ENCODE measurements at places on chromosomes 2 and 18. TPM values are rescaled to one million over a fixed set of nuclear protein-coding genes. Genes with fewer than 3 reads are reported as not detected.

RIT2 gene
- not detected for total RNA-seq

DNA sequence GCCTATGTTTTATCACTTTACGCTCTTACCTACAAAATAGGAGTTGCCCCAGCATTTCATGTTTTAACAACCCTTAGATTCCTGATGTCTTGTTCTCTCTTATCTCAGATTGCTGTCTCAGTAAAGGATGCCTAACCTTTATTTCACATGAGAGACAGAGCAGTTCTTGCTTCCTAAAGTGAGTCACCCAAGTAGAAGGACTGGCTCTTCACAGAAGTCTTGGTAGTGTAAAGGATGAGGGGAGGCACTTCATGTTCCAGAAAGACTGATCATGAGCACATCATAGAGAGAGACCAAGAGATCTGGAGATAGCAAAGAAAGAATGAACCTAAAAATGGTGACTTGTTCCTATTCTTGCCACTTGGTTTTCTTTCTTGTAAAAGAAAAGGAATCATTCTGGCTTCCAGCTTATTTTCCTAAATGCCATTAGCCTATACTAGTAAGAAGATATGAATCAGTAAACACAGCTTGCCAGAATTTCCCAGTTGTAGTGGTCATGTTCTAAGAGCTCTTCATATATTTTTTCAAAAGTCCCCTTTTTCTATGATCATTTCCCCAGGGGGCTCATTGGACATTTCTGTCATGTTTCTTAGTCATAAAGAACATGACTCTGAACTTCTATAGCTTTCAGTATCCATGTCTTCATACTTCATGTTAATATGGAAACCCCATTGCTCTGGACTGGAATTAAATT, 54.9 kb downstream of the MAPRE2 start:
- no peak for DNase-seq

- DNase-seq, result no peak
Observed at GRCh38 chr2:184677171-184677570, 78.8 kb downstream of the ZNF804A start.

DNA sequence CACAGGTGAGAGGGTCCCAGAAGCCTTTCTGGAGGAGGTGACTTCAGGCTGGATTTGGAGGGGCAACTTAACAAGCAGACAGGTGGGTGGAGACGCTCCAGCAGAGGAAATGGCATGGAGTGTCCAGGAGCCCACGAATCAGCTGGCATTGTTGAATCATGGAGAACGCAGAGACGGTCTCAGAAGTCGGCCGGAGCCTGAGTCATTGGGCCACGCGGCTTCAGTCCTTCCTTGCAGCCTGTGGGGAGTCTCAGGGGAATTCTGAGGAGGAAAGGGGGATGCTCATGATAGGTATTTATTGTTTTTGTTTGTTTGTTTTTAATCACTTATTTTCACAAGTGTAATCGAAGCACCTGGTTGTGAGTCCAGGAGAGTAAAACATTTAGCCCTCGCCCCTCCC, 184.6 kb upstream of the HDAC4 start:
- no peak for DNase-seq

RAB6C gene
- not detected for total RNA-seq

PLGLB1 gene
- total RNA-seq, result 8.3 TPM

- DNase-seq, result no peak
Observed at GRCh38 chr2:223727562-223727961, 109.8 kb downstream of the AP1S3 start.

DNA sequence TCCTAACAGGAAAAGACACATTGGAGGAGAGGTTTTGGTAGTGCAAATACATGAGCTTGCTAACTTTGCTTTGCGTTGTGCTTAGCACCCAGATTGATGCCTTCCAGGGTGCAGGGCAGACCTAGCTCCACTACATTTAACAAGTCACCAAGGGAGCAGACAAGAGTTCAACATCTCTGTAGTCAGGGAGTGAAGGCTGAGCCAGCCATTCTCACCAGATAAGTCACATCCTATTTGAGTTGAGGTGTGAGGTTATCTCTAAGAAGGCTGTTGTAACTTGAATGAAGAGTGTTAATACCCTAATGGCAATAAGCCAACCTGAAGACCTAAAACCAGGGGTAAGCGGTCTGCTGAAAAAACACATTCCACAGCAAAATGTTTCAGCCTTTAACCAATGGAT, 69.6 kb upstream of the DSEL start:
- DNase-seq, result no peak

EML6 gene
- total RNA-seq, result 25.3 TPM

MREG gene
- total RNA-seq, result 16.2 TPM

- DNase-seq, result no peak
Observed at GRCh38 chr2:68974251-68974650, at the start of gene GKN1. GKN1 (plus strand) TSS chr2:68974636; CDS start chr2:68974678, 42 bp downstream.

DNA sequence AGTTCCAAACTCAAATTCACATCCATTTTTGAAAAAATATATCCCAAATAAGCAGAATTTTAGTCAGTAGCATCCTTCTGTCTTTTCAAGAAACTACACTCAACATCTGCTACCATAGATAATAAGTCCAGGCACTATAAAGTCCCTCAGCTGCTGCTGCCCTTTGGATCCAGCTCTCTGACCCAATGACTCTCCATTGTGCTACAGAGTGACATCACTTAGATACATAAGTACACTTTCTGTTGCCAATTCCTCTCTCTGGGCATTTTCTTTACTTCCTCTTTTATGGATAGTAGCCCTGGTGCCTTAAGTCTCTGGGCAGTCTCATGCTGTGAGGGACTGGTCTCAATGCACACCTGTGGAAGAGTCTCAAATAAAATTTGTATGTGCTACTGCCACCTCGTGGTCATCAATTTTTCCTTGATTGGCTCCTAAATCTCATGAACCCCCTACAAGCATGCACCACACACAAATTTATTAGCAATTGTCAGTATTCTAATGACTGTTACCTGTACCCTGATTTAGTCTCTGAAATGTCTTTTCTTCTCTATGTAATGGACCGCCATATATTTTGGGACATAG, 219.2 kb downstream of the LRP1B start:
- DNase-seq, result no peak

DNA sequence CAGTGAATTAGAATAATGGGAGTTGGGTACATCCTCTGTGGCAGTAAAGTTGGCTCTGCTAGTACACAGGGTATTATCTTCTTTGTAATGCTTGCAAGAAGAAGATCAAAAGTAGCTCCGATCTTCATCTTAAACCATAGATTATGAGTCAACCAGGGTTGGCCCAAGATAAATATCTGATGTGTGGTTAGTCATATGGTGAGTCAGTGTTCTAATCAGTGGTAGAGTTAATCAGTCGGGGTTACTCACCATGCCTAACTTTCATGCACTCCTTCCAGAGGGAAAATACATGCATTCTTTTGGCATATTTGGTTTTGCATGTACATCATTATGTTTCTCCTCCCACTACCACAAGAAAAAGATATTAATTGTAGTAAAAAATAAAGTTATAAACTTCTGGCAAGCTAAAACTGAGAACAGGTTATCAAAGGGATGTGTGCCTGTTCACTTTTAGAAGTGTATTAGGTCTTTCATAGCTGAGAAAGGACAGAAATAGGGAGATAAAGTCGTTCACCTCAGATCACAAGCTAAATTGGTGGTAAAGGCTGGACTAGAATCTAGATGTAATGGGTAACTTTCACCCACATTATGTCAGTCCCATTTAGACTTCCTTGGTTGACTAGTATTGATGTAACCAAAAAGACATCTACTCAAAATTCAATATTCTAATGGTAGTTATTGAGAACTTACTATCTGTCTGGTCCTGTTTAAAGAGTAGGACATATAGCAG, 684.4 kb downstream of the IRS1 start:
- DNase-seq, result no peak

- DNase-seq, result no peak
Observed at GRCh38 chr2:138689705-138690104, 90.5 kb downstream of the NXPH2 start.

TCF23 gene
- total RNA-seq, result 0.07 TPM

KCMF1 gene
- total RNA-seq, result 96.6 TPM

GRCh38 chr2:27954221-27954673, 63.7 kb downstream of the BABAM2 start:
- DNase-seq, result no peak

DNA sequence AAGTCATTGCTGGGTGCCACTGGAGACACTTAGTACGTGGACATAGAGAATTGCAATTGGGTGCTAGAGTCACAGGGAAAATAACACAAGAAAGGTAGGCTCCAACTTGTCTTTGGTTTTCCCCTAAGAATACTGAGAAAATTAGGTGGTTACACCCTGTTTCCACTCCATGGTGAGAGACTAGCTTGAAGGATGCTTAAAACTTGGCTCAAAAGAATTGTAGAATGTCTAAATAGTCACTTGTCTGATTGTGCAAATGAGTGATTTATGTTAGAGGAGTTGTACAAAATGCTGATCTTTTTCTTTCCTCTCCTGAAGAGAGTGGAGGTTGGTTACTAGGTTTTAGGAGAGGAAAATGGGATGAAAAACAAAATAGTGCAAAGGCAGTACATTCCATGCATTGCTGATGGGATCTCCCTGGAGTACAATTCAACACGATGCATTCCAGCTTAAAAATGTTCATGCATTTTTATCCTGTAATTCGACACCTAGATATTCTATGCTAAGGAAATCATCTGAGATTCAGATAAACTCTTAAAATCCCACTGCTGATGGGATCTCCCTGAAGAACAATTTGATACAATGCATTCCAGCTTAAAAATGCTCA, 2.2 kb upstream of the SERPINB12 start:
- no peak for DNase-seq

GRCh38 chr2:74856004-74856578, 22.2 kb downstream of the HK2 start:
- DNase-seq, result no peak

LYG2 gene
- total RNA-seq, result not detected

GRCh38 chr2:41720331-41721251, 327.2 kb upstream of the PKDCC start:
- no peak for DNase-seq

ZNG1B gene
- 48.5 TPM for total RNA-seq

CCDC148 gene
- not detected for total RNA-seq

SERPINB10 gene
- total RNA-seq, result not detected

- DNase-seq, result no peak
Observed at GRCh38 chr2:147910990-147911473, 66.2 kb downstream of the ACVR2A start.

GRCh38 chr2:240155745-240156390, 15.4 kb upstream of the OTOS start:
- DNase-seq, result no peak

CYS1 gene
- 0.42 TPM for total RNA-seq

DNA sequence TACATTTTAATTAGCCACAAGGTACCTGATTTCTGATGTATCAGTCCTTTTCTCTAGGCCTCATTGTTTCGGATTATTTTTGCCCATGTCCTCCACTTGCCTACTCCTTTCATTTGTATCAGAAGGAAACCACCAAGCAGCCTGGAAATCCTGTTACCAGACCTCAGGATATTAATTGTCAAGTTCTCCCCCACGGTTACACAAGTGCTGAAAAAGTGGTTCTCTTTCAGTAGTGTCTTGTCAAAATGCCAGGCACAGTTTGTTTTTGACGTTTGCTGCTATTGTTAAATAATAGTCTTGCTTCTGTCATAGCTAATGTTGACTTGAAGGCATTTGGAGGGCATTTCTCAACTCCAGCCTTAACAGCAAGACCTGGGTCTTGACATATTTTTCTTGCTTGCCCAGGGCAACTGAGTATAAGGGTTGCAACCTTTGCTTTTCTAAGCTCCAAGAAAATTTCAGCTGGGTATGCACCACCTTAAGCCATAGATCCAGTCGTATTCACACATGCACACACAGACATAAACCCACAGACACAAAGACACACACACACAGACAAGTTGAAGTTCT, 31.0 kb downstream of the INSIG2 start:
- DNase-seq, result no peak

GRCh38 chr2:182915369-182916326, 49.2 kb upstream of the FRZB start:
- DNase-seq, result no peak

DNA sequence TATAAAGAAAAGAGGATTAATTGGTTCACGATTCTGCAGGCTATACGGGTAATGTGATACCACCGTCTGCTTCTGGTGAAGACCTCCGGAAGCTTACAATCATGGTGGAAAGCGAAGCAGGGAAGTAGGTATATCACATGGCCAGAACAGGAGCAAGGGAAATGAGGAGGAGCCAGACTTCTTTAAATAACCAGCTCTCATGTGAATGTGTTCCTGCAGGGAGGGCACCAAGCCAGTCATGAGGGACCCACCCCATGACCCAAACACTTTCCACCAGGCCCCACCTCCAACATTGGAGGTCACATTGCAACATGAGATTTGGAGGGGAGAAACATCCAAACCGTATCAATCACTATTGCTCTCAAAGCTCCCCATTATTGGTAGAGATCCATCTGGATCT, 61.8 kb downstream of the EFEMP1 start:
- no peak for DNase-seq

DNA sequence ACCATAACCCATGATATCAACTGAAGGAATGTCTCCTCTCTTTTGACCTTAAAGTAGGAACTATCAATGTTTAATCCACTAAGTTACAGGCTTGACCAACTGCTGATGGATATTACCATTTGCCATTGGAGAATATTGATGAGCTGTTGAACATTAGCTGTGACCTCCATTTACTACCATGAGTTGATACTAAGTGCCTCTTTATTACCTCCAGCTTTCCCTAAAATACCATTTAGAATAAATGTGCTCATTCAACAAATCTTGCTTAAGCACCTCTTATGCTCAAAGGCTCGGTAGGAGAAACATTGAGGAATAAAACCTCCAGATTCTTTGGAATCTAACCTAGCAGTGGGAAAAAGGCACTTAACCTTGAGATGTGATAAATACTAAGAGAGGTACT, 81.2 kb downstream of the FAM124B start:
- no peak for DNase-seq

GRCh38 chr2:217691920-217692666, 310.7 kb downstream of the TNS1 start:
- DNase-seq, result no peak

TUBB6 gene
- total RNA-seq, result 29.7 TPM

SERPINB4 gene
- not detected for total RNA-seq

GRCh38 chr2:30514134-30514847, 67.2 kb downstream of the LCLAT1 start:
- DNase-seq, result no peak

KCTD1 gene
- total RNA-seq, result 3.7 TPM

SP3 gene
- 139 TPM for total RNA-seq

C2orf72 gene
- total RNA-seq, result not detected

DNA sequence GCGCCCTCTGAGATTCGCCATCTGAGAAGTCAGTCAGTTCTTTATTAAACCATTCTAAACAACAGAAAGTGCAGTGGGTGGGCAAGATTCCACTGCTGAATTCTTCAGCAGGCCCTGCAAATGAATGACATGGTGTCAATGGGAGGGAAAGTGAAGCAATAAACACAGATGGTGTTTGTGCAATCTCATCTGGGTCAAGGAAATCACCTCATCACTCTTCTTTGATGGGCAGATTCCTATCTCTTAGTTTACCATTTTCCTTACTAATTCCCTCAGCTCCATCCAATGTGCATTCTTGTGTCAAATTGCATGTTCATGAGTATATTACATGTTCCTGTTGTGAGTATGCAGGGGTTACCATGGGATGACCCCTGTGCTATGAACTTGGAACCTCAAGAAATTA, 100.7 kb upstream of the CYP1B1 start:
- no peak for DNase-seq

- DNase-seq, result peak; percentile 65
Observed at GRCh38 chr2:6865346-6866274, at the start of gene CMPK2. CMPK2 (minus strand) TSS chr2:6865907; CDS start chr2:6865696, 211 bp downstream.

GRCh38 chr2:149018981-149019380, 19.5 kb upstream of the LYPD6B start:
- no peak for DNase-seq

INO80C gene
- total RNA-seq, result 31.6 TPM

AFG3L2 gene
- total RNA-seq, result 49.9 TPM

Measured in activated B cell treated with CpG ODN at 0.5 μM for 24 hours (primary cell).